Astrocyte of the hippocampus (primary cell): ENCODE measurements at places on chromosomes 2 and 18.
A peak's percentile ranks its signal among the peaks of the same experiment; 100 is the strongest.

DNA sequence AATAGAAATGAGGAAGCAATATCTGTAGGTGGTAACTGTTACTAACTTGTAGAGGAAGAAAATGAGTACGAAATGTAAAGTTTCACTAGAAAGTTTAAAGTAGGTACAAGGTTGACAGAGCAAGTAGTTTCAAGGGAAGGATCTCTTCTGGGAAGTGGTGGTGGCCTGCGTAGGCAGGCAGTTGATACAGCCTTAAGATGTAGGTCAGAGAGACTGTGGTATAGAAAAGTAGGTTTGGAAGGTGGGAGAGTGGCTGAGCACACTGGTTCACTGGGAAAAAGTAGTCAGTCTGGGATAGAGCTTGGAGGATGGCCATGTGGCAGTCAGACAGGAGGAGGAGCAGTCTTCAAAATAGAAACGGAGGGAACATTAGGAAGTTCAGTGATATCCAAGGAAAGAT is 23.5 kb downstream of the KDM3A start:
- no peak for DNase-seq

DNA sequence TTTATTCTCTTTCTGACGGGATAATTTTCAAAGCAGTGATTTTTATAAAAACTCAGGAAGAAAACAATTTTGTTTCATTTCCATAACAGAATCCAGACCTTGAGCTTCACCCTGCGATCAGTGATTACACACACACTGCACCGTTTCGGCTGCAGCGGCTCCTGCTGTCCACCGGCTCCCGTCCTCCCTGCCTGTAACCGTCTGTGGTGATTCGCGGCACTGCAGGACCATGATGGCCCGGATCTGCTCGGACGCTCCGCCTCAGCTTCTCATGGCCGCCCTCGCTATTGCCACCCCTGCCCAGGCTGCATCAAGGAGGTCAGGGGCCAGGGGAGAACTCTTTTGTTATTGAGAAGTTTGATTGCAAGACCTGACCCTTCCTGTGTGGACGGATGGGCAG is 246.1 kb downstream of the TWIST2 start:
- no peak for DNase-seq

DNA sequence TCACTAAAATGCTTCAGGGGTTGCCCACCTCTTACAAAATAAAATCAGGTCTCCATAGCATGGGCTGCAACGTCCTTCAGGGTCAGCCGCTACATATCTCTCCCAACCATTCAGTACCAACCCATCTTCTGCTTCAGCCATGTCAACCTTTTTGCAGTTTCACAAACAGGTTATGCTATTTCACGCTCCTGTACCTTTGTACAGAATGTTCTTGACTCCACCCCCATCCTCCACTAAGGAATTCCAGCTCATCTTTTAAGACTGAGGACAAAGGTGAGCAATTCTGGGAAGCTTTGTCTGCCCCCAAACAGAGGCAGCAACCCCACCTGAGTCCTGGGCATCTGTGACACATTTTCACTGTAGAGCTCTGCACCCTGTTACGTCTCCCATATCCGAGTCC is 8.8 kb upstream of the EVA1A start:
- DNase-seq, result no peak

DNA sequence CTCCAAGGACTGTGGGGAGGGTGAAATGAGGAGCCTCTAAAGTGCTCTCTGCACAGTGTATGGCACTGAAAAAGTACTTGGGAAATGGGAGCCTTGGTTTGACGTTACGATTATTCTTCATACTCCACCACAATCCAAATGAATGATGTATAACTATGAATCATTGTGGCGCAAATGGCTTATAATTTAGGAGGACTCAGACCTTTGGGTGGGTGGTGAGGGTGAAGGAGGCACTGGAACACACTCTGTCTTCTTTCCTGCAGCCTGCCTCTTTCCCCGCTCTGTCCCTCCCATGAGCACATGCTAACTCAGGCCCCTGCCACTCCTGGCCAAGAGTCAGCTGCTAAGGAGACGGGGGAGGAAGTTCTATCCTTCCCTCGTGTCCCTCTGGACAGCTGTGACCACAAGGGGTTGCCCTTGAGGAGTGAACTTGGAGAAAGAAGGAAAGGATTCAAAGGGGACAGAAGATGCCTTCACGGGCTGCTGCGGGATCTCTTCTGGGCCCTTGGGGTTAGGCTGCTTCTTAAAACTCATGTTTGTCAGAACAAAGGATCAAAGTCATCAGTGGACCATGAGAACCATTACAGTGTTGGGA is 36.5 kb downstream of the POLR1A start:
- DNase-seq, result no peak

DNA sequence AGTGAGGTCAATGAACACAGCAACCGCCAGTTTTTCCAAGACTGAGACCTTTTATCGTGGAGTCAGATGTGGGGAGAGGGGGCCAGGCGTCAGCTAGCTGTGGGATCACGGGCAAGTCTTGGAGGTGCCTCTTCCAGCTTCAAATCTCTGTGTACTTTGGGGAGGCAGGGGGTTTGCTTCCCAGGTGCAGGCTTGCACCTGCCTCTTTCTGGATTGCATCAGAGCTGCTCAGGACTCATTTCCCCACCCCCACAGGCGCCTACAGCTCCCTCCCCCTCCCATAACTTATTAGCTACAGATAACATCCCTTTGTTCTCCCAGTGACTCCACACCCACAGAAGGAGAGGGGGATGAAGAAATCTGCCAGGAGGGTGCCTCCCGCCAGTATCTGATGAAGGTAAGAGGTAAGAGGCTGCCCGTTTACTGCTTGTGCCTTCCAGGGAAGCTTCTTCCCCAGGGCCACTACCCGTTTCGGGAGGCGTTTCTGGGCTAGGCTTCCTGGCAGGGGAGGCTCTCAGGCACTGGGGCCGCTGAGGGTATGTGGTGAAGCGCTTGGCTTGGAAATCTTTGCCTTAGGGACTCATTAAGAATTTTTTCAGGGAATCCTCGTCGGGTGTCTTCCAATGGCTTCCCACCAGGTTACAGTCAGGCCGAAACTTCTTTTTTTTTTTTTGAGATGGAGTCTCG is 18.8 kb upstream of the MRPL33 start:
- no peak for DNase-seq

DNA sequence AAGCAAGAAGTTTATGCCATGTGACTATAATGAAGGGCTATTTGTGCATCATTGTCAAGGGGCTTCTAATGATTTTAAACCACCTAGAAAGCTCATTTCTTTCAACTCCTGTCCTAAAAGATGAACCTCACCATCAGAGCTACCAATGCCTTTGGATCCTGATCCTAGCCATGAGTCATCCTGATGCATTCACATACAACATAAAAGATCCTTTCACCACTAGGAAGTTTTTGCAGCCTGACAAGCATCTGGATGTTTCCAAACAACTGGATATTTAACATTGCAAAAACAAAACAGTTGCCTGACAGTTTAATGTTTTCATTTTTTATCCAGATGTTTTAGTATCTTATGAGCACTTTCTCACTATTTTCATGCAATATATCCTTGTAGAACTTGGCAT is 425.3 kb downstream of the MBD2 start:
- DNase-seq, result peak; percentile 36

GRCh38 chr2:117942551-117942950 is 71.3 kb downstream of the CCDC93 start:
- no peak for DNase-seq

- no peak for DNase-seq
Observed at GRCh38 chr2:9650119-9650821, 19.5 kb upstream of the YWHAQ start.

- DNase-seq, result no peak
Observed at GRCh38 chr2:75311993-75312392, 112.7 kb upstream of the TACR1 start.

- no peak for DNase-seq
Observed at GRCh38 chr2:172969609-172970008, 106.0 kb upstream of the MAP3K20 start.

DNA sequence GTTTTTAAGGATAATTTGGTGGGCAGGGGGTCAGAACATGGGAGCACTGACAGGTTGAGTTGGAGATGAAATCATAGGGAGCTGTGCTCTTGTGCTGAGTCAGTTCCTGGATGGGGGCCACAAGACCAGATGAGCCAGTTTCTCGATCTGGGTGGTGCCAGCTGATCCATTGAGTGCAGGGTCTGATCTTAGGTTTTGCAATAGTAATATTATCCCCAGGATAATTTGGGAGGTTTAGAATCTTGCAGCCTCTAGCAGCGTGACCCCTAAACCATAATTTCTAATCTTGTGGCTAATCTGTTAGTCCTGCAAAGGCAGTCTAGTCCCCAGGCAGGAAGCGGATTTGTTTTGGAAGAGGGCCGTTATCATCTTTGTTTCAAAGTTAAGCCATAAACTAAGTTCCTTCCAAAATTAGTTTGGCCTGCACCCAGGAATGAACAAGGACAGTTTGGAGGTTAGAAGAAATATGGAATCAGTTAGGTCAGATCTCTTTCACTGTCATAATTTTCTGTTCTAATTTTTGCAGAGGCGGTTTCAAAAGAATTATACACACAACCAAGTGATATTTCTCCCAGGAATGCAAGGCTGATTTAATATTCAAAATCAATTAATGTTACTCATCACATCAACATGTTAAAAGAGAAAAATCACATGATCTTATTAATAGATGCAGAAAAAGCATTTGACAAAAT is 23.0 kb downstream of the DBI start:
- DNase-seq, result peak; percentile 52

- DNase-seq, result no peak
Observed at GRCh38 chr18:24408496-24408895, 10.9 kb upstream of the OSBPL1A start.

GRCh38 chr18:50372743-50373142 is 2.1 kb upstream of the SKA1 start:
- DNase-seq, result no peak

DNA sequence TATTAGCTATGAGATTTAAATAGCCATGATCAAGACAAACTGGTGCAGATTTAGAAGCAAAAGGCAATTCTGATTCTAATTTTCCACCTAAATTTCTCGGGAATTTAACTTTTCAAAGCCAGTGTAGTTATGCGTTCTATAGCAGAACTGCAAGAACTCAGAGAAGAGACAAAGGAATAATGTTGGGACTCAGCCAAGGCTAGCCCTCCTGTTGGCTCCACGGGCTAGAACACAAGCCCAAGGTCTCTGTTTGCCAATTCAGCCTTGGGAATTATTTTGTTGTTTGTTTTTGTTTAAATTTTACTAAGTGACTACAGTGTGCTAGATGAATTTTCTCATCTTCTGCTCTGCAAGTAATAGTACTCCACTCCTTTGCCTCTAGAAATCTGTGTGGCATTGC is 121.2 kb downstream of the CACNB4 start:
- no peak for DNase-seq

DNA sequence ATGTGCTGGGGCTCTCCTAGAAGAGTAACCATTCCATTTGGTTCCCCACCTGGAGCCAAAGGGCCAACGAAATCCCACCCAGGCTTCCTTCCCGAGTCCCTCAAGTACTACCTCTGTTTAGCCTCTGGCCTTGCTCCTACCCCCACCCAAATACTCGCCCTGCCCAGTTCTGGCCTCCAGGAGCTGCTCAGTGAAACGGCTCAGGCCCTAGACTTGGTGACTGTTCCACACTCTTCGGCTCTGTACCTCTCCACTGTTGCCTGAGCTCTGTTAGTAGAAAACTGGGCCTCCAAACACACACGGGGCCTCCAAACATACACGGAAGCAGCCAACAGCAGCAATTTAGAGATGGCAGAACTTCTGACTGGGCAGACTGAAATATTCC is 4.2 kb downstream of the OTX1 start:
- DNase-seq, result peak; percentile 82

- peak; percentile 47 for DNase-seq
Observed at GRCh38 chr2:206556357-206556949, 85.8 kb upstream of the FAM237A start.

GRCh38 chr18:45730832-45731575 is 7.0 kb downstream of the SLC14A1 start:
- peak; percentile 73 for DNase-seq

DNA sequence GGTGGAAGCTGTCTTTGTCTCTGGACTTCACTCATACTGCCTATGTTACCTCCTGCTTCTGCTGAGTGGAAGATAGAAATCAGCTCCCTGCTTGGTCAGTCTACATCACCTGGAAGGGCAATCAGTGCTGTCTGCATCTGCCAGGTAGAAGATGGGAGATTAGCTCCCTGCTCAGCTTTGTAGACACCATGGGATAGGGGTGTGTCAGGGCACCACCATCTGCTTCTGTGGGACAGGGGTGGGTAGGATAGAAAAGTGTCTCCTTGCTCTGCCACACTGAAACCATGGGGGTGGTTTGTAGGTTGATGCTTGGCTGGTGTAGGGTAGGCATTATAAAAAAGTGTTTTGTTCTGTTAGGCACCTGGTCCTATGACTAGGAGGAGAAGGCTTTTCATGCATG is 34.1 kb downstream of the STARD6 start:
- no peak for DNase-seq

- no peak for DNase-seq
Observed at GRCh38 chr2:10022966-10023662, 20.2 kb upstream of the KLF11 start.
